ENCODE measurements at places on chromosomes 7 and 10.

DNA sequence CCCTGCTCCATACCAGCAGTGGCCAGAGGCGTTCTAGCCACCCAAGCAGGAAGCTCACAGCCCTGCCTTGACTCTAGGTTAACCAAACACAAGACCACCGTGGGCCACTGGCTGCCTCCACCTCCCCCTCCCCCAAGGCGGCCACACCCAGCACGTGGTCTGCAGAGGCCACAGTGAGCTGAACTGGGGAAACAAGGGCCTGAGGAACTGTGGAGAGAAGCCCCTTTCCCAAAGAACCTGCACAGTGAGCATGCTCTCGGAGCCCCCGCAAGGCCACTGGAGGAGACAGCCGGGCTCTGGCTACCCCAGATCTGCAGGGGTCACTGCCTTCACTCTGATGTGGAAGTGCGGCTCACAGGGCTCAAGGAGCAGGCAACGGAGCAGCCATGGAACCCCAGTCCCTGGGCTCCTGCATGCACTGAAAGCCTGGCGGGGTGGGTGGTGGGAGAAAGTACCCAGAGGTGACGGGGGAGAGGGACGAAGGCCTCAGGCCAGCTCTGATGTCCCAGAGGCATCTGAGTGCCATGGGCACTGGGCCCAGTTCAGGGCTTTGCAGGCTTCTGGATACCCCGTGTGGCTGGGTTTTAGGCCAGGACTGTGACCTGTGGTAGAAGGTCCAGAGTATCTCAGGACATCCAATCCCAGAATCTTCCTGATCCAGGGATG, 189.2 kb downstream of the EBF3 start:
- DNase-seq, result no peak

GRCh38 chr10:50420196-50420595, 168.9 kb upstream of the ASAH2 start:
- no peak for DNase-seq

DNA sequence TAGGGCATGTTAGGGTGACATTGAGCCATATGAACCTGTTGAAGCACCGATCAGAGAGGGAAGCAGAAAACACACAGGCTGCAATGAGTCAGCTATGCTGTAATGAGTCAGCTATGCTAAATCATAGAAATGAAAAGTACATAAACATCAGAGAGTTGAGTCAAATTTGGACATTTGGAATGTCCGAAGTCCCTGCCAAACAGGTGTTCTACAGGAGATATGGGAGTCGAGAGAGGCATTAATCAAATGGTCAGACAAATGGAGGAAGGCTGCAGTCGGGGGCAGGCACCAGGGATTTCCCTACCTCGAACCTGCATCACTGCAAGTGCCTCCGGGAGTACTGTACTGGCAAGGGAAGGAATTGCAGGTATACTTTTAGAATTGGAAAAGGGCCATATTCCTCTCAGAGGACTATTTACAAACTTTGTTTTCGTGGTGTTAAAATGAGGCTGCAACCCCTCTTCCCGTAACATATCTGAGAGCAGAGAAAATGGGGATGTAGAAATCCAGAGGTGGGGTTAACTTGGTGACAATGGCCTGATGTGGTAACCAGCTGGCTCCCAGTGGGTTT, 8.8 kb upstream of the ZC3HAV1 start:
- no peak for DNase-seq

DNA sequence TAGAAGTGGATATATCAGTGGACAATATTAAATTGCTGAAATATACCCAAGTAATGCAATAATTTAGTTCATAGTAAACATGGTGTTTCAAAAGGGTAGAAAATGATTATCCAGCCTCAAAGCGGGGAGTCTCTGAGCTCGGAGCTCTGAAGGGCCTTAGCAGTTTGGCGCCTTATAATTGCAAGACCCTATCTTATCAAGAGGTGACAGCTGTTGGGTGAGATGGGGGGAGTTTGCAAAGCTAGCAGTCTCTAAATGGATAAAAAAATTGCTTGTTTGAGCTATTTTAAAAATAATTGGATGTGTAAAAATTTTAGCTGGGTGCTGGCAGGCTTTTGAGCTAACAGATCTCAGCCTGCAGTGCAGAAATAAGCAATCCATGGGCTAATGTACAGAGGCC, 219.2 kb downstream of the CCSER2 start:
- DNase-seq, result no peak

DNA sequence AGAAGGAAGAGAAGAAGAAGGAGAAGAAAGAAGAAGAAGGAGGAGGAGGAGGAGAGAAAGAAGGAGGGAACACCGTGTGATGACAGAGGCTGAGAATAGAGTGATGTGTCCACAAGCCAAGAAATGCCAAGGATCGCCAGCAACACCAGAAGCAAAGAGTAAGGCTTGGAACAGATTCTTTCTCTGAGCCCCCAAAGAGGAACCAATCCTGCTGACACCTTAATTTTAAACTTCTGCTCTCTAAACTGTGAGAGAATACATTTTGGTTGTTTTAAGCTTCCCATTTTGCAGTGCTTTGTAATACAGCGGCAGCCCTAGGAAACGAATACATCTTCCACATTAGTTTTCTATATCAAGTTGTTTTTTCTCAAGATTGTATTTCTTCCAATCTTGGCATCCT, 13.9 kb upstream of the WNT8B start:
- no peak for DNase-seq

All from CD4-positive, alpha-beta T cell treated with Interferon alpha-2 for 1 hour (primary cell).